Cardiac muscle cell (in vitro differentiated cells and primary cell): ENCODE measurements at places on chromosomes 13 and 19. TPM values are rescaled to one million over a fixed set of nuclear protein-coding genes. Genes with fewer than 3 reads are reported as not detected.

Gene C19orf73
- total RNA-seq = 2.1 and 12.5 TPM in 2 replicates

Gene KLF12
- 13.0 and 17.8 TPM in 2 replicates for total RNA-seq

DNA sequence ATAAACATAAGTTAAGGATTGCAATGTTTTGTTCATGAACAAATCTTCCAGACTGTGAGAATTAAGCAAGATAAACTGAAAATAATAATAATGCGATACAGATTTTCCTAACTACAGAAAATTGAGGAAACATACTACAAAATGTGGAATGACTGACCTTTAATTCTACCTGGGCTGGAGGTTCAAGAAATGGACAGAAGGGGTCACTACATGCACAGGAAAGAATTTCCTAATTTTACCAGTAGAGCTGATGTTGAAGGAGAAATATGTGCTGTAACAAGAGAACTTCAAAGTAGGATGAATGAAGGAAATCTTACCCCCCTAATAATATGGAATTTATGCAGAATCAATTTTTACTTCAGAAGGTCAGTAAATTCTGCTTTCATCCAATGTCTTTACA, 62.3 kb downstream of the ZNF627 start:
- no peaks in the 10 kb centered on the region for H3K36me3 ChIP-seq
- no peaks in the 10 kb centered on the region for H3K27me3 ChIP-seq
- H3K4me3 ChIP-seq = no peak overlapping the region
- peak; percentile 10 for DNase-seq

GRCh38 chr19:33040994-33041827, 23.5 kb downstream of the RHPN2 start:
- H3K4me3 ChIP-seq = no peak overlapping the region
- peaks cover 4% of the 10 kb centered on the region for H3K4me1 ChIP-seq
- H3K27me3 ChIP-seq = no peaks in the 10 kb centered on the region
- H3K27ac ChIP-seq = peak overlapping the region; percentile 65
- DNase-seq = peak; percentile 57

- H3K4me1 ChIP-seq = no peaks in the 10 kb centered on the region
- H3K36me3 ChIP-seq = no peaks in the 10 kb centered on the region
- H3K27me3 ChIP-seq = no peaks in the 10 kb centered on the region
- H3K27ac ChIP-seq = no peak overlapping the region
- no peak for DNase-seq
Measured at GRCh38 chr13:111027458-111028439, 87.4 kb upstream of the ARHGEF7 start.
